ENCODE measurements at places on chromosomes 6 and 20. TPM values are rescaled to one million over a fixed set of nuclear protein-coding genes. Genes with fewer than 3 reads are reported as not detected.

Gene CNBD2
- 1.0 TPM for polyA plus RNA-seq

DNA sequence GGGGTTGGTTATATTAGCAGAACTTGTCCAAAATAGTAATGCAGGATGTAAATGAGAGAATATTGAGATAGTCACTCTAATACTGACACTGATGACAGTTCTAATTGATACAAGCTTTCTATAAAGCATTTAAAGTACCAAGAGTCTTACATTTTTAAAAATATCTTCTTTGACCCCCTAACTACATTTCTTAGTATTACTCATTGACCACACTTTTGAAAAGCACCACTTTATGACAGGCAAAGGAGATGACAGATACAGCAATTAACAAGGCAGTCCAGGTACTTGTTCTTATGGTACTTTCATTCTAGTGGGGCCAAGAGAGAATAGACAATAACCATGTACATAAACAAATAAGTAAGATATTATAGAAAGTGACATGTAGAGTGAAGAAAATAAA, 139.4 kb upstream of the EYA4 start:
- no peak overlapping the region for H3K27ac ChIP-seq
- no peak overlapping the region for H3K4me3 ChIP-seq
- no peak for DNase-seq
- H3K36me3 ChIP-seq = no peaks in the 10 kb centered on the region
- no peaks in the 10 kb centered on the region for H3K4me1 ChIP-seq

DNA sequence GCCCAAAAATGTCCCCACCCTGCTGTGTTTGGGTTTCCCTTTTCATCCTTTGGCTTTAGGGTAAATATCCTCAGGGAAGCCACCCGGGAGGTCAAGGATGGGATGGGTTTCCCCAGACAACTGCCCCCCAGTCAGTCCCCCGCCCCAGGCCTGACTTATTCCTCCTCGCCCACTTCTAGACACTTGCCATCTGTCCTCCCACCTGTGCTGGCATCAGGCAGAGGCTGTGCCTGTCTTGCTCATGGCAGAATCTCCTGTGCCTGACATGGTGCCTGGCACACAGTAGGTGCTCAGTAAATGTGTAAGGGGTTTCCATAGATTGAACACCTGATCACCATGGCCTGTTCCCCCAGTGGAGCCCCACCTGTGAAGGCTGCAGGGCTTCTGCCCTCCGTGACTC, 141.8 kb downstream of the PHACTR3 start:
- no peak for DNase-seq
- peaks cover 29% of the 10 kb centered on the region for H3K4me1 ChIP-seq
- H3K4me3 ChIP-seq = no peak overlapping the region
- H3K27me3 ChIP-seq = no peaks in the 10 kb centered on the region
- no peak overlapping the region for H3K27ac ChIP-seq

DNA sequence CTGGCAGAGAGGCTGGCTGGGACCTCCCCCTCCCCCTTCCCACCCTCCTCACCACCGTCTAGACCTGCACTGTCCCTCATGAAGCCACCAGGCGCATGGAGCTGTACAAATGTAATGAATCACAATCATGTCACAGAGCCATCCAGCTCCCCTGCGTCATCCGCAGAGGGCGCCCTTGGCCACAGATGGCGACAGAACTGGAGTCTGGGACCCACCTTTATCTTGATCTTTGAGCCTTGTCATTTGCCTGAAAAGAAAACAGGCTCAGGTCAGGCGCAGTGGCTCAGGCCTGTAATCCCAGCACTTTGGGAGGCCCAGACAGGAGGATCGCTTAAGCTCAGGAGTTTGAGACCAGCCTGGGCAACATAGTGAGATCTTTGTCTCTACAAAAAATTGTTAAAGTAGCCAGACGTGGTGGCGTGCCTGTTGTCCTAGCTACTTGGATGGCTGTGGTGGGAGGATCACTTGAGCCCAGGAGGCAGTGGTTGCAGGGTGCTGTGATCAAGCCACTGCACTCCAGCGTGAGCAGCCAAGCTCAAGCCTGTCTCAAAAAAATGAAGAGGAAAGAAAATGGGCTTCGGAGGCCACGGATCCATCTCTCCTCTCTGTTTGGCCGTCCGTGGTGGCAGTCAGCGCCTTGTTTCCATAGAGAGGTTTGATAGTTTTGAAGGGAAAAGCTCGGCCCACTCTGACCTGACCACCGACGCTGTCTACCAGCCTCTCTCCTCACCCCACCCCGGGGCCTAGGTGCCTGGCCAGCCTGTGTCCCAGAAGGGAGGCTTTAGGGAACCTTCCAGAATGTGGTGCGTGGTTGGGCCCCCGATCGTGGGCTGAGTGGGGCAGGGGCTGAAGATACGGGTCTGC, 6.2 kb downstream of the COL9A3 start:
- peaks cover 39% of the 10 kb centered on the region for H3K36me3 ChIP-seq
- H3K27ac ChIP-seq = no peak overlapping the region
- peak; percentile 36 for DNase-seq

Measured in spinal cord (tissue), 10 donors.